ENCODE measurements at places on chromosomes 16 and 17.

DNA sequence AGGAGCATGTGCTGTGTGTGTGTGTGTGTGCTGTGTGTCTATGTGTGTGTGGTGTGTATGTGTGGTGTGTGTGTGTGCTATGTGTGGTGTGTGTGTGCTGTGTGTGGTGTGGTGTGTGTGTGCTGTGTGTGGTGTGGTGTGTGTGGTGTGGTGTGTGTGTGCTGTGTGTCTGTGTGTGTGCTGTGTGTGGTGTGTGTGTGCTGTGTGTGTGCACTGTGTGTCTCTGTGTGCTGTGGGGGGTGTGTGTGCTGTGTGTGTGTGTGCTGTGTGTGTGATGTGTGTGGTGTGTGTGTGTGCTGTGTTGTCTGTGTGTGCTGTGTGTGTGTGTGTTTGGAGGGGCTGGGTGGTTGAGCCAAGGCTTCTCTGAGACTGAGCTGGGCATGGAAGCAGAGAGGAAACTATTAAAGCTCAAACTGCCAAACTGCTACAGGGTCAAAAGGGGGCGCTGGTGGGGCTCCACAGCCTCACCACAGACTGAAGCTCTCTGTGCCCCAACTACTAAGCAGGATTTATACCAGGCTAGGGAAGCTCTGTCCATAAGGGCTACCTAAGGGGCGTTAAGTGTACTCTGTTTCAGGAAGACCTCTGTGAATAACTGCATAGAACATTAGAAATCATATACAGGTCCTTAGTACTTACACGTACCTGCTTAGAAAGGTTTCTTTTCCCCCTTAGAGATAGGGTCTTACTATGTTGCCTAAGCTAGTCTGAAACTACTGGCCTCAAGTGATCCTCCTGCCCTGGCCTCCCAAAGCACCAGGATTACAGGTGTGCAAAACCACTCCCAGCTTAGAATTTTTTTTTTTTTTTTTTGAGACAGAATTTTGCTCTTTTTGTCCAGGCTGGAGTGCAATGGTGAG is 27.8 kb upstream of the GHDC start:
- peak; percentile 33 for DNase-seq

GRCh38 chr17:9236286-9237052 is 215.2 kb downstream of the NTN1 start:
- DNase-seq, result no peak

- DNase-seq, result no peak
These were observed 17.5 kb upstream of the MLKL start for GRCh38 chr16:74718140-74718539.

GRCh38 chr16:84513123-84513522 is 8.7 kb upstream of the MEAK7 start:
- DNase-seq, result no peak

DNA sequence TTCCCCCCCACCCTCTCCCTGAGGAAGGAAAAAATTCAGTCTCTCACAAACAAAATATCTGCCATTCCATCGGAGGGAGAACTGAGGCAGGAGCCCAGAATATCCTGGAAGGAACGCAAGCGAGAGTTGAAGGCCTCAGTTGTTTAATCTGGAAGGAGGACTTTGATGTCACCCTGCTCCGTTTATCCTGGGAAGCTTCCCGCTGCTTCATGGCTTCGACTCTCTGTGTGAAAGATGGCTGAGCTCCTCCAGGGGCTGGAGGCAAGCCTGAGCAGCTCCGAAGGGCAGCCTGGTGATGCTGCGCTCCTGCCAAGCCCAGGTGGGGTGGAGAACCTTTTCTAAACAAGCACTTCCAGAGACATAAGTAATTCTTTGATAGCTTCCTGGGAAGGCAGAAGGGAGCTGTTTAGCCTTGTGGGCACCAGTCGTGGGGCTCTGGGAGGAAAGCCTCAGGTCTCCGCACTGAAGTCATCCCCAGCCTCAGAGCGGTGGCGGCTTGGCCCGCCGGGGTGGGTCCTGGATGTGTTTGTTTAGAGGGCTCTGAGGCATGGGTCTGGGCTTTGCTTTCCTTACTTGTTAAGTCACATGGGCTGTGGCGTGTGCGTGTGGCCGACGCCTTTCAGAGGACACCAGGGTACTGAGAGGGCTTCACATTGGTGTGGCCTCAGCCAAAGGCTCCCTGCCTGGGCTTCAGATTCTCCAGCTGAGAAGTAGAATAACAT is 7.9 kb downstream of the NKD1 start:
- DNase-seq, result no peak

GRCh38 chr17:4097165-4097960 is 45.5 kb downstream of the ZZEF1 start:
- no peak for DNase-seq

DNA sequence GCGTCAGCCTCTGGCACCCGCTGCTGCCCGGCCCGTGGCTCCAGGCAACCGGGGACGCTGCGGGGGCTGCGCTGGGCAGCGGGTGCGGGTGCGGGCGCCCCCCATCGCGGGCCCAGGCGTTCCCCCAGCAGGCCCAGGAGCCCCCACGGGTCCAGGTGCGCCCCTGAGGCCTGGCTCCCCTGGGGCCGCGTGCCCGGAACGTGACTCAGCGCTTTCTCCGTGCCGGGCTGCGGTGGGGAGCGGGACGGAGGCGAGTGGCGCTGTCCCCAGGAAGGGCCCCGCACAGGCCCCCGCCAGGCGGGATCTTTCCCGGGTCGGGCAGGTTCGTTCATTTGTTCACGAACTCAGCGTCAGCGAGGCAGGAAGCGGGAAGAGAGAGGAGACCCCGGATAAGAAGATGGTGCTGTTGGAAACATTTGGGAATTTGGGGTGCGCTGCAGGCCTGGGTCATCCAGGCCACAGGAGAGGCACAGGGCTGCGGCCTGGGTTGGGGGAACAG is 18.4 kb upstream of the EXOC7 start:
- DNase-seq, result no peak

GRCh38 chr17:50184064-50184463 is 17.4 kb downstream of the COL1A1 start:
- DNase-seq, result no peak

GRCh38 chr17:19928299-19928698 is 49.3 kb downstream of the AKAP10 start:
- no peak for DNase-seq

- DNase-seq, result no peak
These were observed 13.3 kb downstream of the LRRC75A start for GRCh38 chr17:16478649-16479048.

DNA sequence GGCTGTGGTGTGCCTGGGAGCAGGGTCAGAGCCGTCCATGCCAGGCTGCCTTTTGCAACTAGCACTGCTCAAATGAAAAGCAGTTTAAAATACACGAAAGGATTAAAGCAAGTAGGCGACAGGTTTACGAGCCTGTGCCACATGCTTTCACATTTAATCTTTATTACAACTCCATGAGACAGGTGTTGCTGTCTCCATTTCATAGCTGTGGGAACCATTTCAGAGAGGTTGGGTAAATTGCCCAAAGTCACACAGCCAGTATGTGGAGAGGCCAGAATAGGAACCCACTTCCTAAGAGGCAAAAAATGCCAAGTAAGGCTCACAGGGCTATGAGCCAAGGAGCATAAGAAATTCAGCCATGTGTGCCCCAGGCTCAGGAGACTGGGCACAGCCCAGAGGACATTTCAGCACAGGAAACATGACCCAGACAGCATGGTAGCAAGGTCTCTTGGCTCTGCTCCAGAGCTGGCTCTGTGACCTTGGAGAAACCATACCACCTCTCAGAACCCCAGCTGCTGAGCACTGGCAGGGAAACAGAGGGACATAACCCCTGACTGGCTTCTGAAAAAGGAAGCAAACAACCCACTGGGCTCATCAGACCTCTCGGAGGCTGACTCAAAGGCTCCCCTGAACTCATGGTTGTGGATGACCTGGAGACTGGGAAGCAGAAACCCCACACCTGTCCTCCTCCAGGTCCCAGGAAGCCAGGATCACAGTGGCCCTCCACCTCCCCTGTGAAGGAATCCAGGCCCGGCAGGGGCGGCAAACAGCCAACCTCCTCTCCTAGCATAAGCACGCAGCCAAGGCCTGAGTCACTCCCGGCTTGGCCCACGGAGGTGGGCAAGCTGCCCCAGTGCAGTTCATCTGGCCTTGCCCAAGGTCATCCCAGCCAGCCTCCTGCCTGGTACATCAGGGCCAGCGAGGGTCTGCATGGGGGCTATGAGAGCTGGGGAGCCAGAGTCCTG is 40.3 kb upstream of the MRPS23 start:
- no peak for DNase-seq

GRCh38 chr17:48052956-48053757 is 5.0 kb downstream of the NFE2L1 start:
- no peak for DNase-seq

DNA sequence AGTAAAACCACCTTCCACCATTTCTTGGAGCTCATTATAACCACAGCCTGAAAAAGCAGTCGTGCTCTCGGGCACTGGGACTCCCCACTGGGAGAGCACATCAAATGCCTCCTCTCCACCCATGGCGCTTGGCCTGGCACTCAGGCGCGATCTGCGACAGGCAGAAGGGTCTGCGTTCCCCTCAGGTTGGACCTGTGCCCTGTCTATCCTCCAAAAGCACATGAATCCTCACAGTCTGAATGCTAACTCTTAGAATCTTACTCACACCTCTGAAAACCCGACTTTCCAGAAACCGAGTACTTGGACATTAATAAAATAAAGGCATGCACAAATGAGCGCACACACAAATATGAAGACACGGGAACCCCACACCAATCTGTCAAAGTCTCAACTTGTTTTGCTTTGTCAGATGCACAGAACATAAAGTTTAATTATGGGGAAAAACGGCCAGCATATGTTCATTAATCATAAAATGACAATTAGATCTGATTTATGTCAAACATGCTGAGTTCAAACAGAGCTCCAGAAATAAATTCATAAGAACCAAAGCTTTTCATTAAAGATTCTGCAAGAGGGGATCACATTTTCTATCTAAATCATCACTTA is 20.5 kb upstream of the FAAP100 start:
- DNase-seq, result no peak

DNA sequence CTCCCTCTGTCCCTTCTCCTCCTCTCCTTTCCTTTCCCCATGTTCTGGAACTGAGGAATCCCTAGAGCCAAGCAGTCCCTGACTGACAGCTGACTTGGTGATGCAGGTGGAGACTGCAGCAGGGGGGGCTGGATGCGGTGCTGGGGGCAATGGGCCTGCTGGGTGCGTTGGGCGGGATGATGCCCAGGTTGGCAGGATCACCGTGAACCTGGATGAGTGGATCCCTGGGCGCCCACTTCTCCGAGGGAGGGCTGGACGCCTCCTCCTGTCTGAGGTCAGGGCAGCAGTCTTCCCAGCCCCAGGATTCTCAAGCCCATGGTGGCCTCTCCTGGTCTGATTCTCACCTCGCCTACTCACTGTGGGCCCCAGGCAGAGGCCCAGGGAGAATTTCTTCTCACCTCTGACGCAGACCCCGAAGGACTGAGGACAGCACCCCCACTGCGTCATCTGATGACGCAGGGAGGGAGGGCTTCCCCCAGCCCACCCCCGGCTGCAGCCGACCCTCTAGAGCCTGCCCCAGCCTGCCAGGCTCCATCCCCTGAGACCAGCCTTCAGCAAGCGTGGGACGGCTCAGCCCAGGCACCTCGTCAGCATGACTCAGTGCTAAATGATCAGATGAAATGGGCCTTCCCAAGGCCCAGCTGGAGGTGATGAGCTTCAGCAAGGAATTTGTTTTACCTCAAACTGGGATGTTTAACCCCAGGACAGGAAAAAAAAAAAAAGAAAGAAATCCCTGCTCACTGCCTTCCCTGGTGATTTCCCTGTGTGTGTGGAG is 188.0 kb upstream of the TNRC6C start:
- no peak for DNase-seq

DNA sequence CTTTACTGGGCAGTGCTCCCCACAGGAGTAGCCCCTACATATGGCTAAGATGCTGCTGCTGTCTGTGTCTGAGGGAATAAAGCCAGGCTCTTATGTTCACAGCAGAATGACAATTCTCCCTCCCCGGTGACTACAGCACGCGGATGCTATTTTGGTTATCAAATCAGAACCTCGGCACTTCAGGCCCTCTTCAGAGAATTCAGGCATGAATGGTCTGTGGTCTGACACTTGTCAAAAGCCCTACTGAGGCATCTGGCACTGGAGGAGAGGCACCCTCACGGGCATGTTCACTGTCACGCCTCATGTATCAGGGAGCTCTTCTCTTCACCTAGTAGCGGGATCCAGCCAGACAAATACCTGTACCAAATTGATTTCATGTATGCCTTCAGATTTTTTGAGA is 30.4 kb downstream of the KIAA0513 start:
- DNase-seq, result no peak

GRCh38 chr17:15238057-15238456 is 27.1 kb downstream of the PMP22 start:
- no peak for DNase-seq

GRCh38 chr17:41167561-41167960 is 460 bp downstream of the KRTAP4-3 start:
- DNase-seq, result no peak

- DNase-seq, result no peak
These were observed 5.0 kb upstream of the BCL6B start for GRCh38 chr17:7017827-7018200.

GRCh38 chr16:78882751-78883150 is 717.8 kb downstream of the MAF start:
- no peak for DNase-seq

- DNase-seq, result no peak
These were observed 18.0 kb upstream of the GAS7 start for GRCh38 chr17:10216213-10216938.

GRCh38 chr17:59141860-59142259 is 13.1 kb downstream of the SKA2 start:
- DNase-seq, result no peak

DNA sequence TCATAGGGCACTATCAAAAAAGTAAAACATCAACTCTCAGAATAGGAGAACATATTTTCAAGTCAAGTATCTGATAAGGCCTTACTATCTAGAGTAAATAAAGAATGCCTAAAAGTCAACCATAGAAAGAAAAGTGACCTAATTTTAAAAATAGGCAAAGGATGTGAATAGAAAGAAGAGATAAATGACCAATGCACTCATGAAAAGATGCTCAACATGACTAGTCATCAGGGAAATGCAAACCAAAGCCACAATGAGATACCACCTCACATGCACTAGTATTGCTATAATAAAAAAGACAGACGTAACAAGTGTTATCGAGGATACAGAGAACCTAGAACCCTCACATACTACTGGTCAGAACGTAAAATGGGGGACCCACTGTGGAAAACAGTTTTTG is 90.8 kb downstream of the DYNLRB2 start:
- no peak for DNase-seq

DNA sequence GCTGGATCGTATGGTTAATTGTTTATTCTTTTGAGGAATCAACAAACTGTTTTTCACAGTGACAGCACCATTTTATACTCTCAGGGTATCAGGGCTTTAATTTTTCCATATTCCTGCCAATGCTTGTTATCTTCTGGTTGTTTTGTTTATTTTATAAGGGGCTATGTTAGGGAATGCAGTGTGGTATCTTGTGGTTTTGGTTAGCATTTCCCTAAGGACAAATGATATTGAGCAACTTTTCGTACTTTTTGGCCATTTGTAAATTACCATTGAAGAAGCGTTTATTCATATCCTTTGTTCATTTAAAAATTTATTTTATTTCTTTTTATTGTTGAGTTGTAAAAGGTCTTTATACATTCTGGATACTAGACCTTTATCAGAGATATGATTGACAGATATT is 322.0 kb upstream of the SALL1 start:
- DNase-seq, result no peak
